ENCODE measurements at places on chromosomes 7 and 10. TPM values are rescaled to one million over a fixed set of nuclear protein-coding genes. Genes with fewer than 3 reads are reported as not detected.

The LIPJ gene
- not detected for total RNA-seq

The INHBA gene
- total RNA-seq: 8.9 TPM

DNA sequence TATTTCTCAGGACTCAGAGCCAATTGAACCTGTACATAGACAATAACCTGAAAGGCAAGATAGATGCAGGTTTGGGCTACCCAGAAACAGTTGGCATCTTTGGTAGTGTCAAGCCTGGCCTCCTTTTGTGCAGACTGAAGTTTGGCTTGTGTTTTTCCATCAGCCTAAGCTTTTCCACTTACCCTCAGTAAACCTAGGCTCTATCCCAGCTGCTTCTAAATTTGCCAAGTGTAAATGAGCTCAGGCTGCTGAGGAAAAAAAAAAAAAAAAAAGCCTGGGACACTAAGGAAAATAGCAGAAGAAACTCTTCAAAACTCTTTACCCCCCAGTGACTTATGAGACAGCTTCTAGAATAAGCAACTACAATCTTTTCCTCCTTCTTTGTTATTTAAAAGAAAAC, 316.3 kb upstream of the SORCS1 start:
- no peak for DNase-seq

DNA sequence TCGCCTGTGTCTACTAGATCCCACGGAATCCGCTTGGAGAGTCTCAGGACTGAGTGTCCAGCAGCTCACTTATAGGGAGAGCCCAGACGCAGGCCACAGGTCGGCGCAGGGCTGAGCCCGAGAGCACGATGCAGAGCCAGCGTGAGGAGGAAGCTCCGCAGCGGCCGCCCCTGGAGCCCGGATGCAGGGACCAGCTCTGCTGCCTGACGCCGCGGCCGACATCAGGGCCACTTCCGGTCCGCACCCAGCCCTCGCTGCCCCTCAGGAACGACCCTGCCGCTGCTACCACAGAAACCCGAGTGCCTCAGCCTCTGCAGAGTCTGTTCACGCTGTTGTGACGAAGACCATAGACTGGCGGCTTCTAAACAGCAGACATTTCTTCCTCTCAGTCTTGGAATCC, 275.8 kb upstream of the PPP2R2D start:
- no peak for DNase-seq

The PAPOLB gene
- total RNA-seq: not detected

GRCh38 chr10:89979726-89980125, 278.3 kb downstream of the KIF20B start:
- no peak for DNase-seq

DNA sequence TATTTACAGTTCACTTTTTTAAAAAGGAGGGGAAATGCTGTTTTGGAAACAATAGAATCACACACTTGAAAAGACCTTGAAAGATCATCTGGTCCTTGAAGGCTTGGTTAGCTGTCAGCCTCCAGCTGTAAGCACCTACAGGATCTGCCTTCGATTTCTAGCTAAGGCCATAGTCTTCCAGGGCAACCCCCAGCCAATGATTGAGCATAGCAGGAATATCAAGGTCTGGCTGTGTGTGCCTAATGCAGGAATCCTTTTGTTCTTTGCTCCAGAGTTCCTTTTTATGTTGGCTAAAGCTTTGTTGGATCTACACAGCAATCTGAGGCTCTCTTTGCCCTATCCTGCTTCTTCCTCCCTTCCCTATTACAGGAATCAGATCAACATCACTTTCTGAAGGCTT, 5.2 kb upstream of the YAE1 start:
- no peak for DNase-seq

- DNase-seq: no peak
Observed at GRCh38 chr7:82323806-82324205, 119.8 kb downstream of the CACNA2D1 start.

The FAM237B gene
- total RNA-seq: not detected

- no peak for DNase-seq
Observed at GRCh38 chr10:114068054-114068707, 24.5 kb downstream of the ADRB1 start.

The UPK3B gene
- not detected for total RNA-seq

DNA sequence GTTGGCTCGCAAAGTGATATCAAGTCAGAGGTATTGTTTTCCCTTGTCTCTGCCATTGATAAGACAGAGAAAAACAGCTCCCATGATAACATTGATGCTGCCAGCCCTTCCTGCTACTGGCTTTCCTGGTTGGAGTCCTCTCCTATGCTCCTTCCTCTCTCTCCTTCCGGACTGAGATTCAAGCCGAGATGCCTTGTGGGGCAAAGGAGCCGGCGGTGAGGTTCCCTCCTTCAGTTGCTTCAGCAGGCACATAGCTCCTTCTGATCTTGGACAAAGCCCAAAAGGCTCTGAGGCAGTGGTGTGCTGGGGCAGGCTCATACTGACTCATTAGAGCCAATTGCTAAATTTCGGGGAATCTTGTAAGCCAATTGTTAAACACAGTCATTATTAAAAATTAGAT, 8.8 kb upstream of the ZCCHC24 start:
- no peak for DNase-seq

The HOXA6 gene
- total RNA-seq: 11.8 TPM

The HABP2 gene
- not detected for total RNA-seq

DNA sequence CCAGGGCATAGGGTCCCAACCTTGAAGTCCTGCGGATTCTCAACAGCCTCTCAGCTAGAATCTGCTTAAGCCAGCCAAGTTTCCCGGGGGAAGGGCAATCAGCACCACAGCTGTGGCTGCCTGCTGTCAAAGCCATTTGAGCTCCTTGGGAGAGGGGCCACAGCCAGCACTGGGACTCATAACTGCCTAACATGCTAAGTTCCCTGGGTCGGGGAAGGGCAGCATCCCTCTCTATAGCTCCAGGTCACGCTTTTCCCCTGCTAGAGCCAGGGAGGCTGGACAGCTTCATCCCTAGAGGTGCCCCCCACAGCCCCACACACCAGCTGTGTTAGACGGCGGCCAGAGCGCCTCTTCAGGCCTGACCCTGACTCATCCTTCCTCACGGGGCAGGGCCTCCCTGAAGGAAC, 49.6 kb upstream of the PDE1C start:
- no peak for DNase-seq

DNA sequence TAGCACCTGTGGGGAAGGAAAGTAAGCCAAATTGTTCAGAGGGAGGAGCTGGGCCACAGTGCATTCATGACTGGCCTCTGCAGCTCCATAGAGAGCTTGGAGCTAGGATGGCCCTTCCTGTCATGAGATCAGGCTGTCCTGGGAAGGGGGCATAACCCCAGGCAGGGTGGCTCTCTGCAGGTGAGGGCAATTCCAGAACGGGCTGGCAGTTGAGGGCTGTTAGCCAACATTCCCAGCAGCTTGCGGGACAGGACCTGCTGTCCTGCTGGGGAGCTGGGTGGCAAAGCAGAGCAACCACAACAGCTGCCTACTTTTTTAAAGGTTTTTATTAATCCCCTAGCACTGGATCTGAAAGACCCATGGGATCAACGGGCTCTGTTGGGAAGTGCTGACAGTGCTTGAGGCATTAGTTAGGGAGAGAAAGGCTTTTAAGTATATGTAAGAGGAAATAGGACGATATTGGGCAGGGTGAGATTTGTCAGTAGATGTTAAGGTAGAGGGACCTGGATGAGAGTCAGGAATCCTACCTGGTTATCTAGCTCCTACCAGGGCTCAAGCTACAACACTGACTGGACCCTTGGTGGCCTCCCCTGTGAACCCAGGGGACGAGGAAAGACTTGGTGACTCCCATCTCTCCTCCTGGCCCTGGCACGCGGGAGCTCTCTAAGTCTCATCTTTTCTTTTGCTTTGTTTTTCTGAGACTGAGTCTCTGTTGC, 77.8 kb downstream of the NAMPT start:
- no peak for DNase-seq

DNA sequence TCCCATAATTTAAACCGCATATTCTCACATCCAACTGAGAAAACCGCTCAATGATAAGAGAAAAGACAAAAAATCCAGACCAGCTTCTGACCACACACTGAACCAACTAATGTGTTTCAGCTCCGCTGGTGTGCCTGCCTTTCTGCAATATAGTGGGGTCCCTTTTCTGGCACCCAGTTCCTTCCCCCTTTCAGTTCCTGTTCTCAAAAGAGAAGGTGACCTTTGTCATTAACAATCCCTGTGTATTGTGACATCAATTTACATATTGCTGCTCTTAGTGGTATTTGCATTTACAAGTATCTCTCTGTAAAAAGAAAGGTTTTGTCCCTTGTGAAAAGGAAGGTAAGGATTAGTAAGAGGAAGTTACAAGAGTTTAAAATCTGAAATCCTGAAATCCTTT, 1.4 kb downstream of the PPP1R17 start:
- DNase-seq: no peak

The ZPBP gene
- not detected for total RNA-seq

The FAM25G gene
- not detected for total RNA-seq

DNA sequence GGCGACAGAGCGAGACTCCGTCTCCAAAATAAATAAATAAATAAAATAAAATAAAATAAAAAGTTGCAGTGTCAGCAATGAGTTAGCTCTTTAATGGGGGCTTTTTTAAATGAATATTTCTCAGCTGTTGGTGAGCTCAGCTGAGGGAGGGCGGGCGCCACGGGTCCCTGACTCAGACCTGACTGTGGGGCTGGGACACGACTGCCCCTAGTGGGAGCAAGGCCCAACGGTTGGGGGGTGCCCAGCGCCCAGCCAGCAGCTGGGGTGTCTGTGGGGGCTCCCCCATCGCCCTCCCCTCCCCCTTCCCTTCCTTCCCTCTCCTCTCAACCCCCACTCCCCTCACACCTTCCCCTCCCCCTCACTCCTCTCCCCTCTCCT, 46.6 kb downstream of the PWWP2B start:
- no peak for DNase-seq

GRCh38 chr7:84017651-84018050, 176.9 kb downstream of the SEMA3A start:
- DNase-seq: no peak

GRCh38 chr10:27481486-27481885, 22.6 kb upstream of the RAB18 start:
- DNase-seq: no peak

The MLXIPL gene
- not detected for total RNA-seq

- no peak for DNase-seq
Observed at GRCh38 chr7:128940494-128941322, 3.0 kb downstream of the IRF5 start.

- DNase-seq: no peak
Observed at GRCh38 chr7:35505066-35505465, 189.9 kb downstream of the HERPUD2 start.

The BEND7 gene
- total RNA-seq: 25.9 TPM

The PCGF6 gene
- total RNA-seq: 16.2 TPM

DNA sequence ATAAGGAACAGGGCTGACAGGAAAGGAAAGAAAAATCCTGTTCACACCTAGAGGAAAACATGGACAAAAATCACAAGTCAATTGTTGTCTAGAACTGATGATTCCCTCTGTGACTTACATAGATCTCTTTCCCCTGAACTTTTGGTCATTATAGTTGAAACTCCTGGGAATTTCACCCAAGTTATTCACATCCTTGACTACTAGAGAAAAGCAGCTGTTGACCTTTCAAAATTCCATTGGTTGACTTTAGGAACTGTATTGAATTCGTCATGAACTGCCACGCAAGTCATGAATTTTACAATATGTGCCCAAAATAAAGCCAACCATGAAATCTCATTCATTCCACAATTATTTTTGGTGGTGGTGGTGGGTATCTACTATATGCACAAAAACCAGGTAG, 104.3 kb downstream of the UBE2H start:
- DNase-seq: no peak

DNA sequence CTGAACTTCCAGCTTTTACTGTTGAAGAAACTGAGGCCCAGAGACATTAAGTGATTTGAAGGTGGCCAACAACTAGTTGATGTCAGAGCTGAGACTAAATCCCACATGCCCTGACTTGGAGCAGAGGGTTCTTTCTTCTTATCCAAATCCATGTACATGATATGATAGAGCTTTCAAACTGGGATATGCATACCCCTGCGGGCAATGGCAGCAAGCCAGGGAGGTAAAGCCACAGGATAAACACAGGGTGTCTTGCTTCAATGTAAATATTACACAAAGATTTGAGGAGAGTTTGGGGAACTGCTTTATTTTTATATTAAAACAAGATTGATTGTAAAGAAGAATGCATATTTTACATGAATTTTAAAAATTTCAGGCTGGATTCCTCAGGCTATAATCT, 2.3 kb upstream of the LRRC72 start:
- DNase-seq: no peak

DNA sequence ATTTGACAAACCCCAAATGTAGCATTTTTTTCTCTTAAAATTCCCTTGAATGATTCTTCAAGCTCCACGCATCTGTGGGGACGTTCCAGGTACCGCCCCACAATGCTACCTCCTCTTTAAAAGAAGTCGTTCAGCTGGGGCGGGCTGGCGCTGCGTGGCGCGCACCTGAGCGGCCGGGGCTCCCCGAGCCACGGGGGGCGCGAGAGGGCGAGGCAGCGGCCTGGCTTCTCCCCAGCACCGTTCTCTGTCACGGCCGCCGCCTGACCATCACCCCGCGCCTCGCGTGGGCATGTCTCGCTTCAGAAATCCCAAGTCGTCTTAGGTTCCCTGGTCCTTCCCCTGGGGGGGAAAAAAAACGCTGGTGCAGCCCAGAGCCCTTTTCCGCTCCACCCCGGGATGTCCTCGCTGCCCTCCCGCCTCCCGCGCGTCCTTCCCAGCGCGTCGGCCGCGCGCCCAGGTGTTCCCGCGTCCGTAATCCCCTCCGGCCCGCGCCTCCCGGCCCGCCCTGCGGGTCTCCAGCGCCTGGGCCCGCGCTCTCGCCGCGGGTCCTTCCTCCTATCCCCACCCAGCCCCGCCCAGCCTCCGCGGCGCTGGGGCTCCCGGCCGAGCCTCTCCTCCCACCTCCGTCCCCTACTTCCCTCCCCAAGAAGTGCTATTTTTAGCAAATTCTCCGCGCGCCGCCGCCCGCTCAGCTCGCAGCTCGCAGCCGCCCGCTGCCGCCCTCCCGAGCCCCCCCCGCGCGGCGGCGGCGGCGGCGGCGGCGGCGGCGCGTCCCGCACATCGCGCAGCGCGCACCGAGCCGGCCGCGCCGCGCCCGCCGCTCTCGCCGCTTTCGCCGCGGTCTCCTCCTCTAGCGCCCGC, 58.7 kb upstream of the PRPS1L1 start:
- DNase-seq: no peak

DNA sequence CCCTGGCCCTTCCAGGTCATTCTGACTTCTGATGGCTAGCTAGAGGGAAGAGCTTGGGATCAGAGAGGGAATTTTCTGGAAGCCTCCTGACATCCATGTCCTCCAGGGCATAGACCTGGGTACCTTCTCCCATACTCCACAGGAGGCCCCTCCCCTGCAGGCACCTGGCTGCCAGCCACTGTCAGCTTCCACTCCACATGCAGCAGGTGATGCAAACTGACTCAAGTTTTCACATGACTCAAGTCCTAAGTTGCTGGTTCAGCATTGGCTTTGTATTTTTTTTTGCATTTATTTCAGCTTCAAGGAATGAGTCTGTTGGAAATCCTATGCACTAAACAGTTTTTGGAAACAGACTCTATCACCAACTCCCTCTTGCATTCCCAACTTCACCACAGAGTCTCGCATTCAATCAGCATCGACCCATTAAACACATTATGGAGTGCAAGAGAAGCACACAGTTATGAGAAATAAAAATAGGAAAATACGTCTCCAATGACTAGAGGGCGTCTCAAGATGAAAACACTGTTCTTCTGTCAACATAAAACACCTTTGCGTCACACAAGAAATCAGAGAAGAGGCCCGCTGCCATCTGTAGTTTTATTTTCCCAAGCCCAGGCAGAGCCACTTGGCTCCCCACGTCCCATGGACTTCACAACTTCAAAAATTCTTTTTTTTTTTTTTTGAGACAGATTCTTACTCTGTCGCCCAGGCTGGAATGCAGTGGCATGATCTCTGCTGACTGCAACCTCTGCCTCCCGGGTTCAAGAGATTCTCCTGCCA, 362.6 kb upstream of the MGMT start:
- DNase-seq: no peak

The HPSE2 gene
- total RNA-seq: not detected

The ZEB1 gene
- total RNA-seq: 16.0 TPM

- DNase-seq: no peak
Observed at GRCh38 chr10:29517352-29517923, 117.3 kb downstream of the SVIL start.

Data from epithelial cell of proximal tubule (primary cell).